ENCODE measurements at places on chromosomes 2 and 18.

DNA sequence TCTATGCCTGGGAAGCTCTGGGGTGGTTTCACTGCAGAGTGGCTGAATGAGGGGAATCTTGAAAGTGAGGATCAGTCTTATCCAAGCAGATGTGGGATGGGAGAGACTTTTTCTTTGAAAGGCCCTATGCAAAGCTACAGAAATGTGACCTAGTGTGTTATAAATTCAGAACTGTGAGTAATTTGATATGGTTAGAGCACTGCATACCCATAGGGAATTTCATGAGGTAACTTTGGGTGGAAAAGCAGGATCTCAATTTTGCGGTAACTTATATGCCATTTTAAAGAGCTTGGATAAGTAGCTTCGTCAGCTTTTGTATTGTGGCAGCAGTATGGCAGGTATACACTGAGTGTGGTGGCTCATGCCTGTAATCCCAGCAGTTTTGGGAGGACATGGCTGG is 40.9 kb downstream of the GULP1 start:
- no peak for DNase-seq

DNA sequence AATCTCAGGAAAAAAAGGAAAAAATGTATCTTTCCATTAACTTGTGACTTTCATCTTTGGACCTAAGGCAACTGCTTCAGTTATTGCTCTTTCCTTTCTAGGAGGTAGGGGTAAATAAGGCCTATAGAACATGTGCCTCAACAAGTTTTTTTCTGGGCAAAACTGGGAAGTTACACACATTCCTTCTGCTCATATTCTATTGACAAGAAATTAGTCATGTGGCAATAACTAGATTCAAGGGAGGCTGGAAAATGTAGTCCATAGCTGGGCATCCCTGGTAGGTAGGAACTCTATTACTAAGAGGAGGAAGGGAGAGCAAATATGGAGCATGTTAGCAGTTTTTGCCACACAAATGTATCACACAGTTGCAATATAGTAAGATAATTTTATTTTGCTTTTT is 37.7 kb upstream of the NEMP2 start:
- no peak for DNase-seq

DNA sequence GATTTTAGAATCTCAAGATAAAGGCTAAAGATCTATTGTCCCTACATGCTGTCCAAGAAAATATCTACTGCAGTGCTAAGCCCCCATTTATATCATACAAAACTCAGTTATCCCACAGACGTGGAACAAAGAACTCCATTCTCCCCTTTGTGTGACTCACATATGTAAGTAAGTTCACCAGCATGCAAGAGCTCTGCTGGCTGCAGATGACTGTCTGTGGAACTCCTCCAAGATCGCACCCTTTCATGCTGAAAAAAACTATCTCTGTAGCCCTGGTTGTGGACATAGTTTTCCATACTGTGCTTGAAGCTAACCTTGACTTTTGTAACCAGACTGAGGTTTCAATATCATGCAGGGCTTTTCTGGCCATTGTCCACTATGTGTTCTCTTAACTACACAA is 207.1 kb downstream of the ZNF521 start:
- DNase-seq: no peak

DNA sequence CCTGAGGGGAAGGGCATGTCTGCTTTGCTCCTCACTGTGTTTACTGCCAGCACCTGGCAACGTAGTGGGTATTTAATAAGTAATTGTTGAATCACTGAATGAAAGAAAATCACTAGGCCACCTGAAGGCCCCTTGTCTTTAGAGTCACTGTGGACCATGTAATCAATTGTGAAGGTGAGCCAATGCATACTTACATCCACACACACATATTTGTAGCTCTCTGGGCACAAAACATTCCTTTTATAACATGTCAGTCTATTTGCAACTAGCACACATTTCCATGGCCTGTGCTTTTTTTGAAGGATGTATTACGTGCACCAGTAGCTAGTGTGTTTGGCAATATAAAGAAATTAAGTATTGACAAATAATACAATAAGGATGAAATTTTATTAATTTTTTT is 11.2 kb downstream of the ATP8B1 start:
- no peak for DNase-seq

GRCh38 chr18:70219688-70220087 is 14.2 kb upstream of the RTTN start:
- DNase-seq: no peak

GRCh38 chr2:178128836-178129630 is 16.8 kb downstream of the RBM45 start:
- DNase-seq: no peak

All from activated CD8-positive, alpha-beta memory T cell treated with anti-CD3 and anti-CD28 coated beads for 48 hours (primary cell).